ENCODE measurements at places on chromosomes 11 and 22.
A peak's percentile ranks its signal among the peaks of the same experiment; 100 is the strongest.

GRCh38 chr11:83151274-83151977 is 5.5 kb upstream of the PCF11 start:
- DNase-seq: no peak

- no peak for DNase-seq
These were observed 118.1 kb upstream of the TEAD1 start for GRCh38 chr11:12556155-12556554.

- no peak for DNase-seq
These were observed 5.4 kb upstream of the VPS51 start for GRCh38 chr11:65090628-65091027.

DNA sequence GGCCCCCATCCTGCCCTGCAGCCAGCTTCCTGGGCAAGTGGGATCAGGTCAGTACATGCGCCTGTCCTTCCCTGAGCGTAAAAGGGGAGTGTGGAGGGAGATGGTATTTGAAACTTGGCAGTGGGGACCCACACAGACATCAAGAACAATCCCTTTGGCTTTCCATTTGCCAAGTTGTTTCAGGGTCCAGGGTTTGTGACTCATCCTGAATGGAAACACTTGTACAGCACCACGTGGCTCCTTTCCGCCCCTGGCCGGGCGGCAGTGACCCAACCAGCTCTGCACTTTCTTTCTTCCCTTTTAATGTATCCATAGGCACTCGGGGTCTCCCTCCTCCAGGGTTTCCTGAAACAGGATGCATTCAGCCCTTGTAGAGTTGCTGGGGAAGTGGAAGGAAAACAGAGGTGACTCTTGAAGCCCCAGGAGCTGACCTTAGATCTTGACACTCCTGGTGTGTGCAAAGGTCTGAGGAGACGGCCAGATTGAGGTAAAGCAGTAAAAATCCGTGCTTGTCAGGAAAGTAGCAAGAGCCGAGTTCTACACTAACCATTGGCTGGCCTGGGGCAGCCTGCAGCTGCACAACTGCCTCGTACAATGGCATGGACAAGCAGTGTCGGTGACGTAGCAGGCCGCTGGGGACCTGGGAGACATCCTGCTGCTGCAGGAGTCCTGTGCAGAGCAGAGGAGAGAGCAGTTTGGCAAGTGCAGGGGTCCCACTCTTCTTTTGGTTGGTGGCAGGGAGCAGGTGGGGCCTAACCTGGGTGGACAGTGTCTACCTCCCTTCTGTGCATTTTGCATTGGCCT is 189.8 kb downstream of the SNX19 start:
- peak; percentile 69 for DNase-seq

GRCh38 chr11:75924966-75925784 is 110.2 kb downstream of the UVRAG start:
- DNase-seq: peak; percentile 36

GRCh38 chr11:16276251-16276650 is 80.1 kb downstream of the SOX6 start:
- DNase-seq: no peak

DNA sequence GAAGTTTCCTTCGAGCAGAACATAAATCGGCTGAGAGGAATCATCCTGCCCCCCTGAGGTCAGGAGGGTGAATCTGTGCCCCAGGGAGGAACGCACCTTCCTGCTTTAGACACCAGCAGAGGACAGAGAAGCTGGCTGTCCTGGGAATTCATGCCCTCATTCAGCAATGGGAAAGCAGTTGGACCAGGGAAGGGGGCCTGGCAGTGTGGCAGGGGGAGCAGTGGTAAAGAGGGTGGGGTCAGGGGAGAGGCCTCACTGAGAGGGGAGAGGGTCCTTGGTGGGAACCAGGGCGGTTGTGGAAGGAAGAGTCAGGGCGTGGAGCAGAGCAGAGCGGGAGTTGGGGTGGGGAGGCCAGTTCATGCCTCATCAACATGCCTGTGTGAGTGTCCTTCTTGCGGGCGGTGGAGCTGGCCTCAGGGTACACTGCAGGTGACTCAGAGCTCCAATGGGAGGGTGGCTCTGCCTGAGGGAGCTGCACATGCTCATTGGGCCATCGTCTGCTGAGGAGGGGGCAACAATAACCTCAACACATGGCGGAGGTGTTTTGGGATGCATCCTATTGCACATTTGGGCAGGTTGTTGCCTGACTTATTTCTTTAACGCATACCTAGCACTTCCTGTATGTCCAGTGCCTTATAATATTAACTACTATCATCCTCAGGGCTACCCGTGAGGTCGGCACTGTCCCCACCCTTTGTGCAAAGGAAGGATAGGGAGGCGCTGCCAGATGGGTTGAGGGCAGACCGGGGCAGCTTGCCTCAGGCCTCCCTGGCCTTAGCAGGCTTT is 23.2 kb downstream of the MED15 start:
- peak; percentile 57 for DNase-seq

DNA sequence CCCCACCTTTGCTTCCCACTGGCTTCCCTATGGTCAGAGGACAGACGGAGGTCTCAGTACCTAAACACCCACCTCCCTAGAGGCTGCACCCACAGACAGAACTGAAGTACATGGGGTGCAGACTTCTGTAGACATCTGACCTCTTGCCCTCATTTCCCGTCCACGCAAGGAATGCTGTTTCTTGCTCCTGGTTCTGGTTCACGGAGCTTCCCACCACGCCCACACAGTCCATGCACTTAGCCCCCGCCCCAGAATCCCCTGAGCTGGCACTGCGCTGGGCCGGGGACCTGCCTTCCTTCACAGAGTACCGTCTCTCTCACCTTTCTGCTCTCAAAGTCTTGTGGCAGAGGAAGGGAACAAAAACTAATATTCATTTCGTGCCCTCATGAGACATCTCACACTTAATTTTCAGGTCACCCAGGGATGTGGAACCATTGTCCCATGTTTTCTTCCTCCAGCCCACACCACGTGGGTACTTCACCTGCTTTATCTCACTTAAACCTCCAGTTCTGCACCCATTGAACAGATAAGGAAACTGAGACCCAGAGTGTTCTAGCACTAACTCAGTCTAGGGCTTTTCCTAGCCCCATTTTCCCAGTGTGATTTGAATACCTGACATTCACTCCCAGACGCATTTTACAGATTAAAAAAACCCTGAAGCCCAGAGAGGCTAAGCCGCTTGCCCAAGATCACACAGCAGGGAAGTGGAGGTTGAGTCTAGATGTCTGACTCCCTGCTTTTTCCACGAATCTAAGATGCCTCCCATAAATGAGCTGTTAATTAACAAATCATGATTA is 5.7 kb downstream of the TMPRSS6 start:
- DNase-seq: no peak

GRCh38 chr11:86803136-86804045 is 3.0 kb downstream of the PRSS23 start:
- DNase-seq: no peak

DNA sequence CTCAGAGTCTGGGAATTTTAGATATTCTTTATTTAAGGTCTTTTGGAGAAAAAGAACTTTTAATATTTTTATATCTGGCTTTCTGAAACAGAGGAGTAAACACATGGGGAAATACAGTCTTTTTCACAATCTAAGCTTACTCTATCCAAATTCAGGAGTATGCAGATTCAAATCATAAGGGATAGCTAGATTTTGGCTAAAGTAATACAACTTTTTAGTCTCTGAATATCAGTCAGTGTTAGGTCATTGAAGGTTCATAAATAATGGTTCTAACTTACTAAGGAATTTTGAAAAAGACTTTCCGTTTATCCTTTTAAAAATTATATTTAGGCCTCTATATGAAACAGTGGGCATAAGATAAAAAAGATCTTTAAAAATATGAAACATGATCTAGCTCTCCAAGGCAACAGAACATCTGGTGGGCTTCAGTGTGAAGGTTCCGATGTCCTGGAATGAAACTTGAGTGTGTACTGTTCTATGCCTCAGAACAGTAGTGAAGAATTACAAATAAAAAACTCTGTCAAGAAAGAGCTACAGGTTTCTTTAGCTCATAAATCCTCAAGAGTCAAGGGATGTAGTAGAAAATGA is 165.2 kb upstream of the PDGFD start:
- no peak for DNase-seq

DNA sequence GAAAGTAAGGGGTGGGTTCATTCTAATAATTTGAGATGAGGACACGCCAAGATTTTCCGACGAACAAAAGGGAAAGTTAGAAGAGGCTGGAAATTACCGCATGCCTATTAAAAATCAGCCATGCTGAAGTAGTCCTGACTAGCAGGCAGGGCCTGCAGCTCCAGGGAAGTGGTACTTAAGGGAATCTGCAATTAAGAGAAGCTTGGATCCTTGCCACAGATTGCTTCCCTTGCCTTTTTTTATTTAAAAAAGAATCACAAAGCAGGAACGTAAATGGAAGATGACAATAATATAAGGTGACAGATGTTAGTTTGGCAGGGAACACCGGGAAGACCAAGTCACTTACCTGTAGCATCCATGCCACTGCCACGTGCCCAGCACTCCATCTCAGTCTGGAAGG is 359.3 kb downstream of the CADM1 start:
- DNase-seq: no peak

DNA sequence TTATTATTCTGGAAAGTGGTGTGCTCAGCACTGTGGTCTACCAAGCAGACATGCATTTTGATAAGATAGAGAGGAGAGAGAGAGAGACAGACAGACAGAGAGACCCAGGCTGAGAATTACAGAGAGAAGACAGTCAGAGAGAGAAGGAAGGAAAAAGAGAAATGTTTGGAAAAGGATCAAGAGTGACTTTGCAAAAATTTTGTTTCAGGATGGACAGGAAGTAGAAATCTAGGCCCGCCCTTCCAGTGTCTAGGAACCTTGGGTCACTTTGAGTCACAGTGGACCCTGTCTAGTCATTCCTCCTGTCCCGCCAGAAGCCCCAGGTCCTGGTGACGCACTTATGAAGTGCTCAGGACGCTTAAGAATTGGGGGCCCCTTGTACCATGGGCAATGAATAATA is 166.7 kb downstream of the ST3GAL4 start:
- no peak for DNase-seq

Measured in AG08396 (cell line).